ENCODE measurements at places on chromosomes 3 and 15. TPM values are rescaled to one million over a fixed set of nuclear protein-coding genes. Genes with fewer than 3 reads are reported as not detected.

Gene ACAN
- 0.20 TPM for total RNA-seq

Gene C3orf85
- not detected for total RNA-seq

Gene HRH1
- total RNA-seq = 5.6 TPM

Gene CELF6
- total RNA-seq = 2.1 TPM

Gene SAXO2
- 12.3 TPM for total RNA-seq

DNA sequence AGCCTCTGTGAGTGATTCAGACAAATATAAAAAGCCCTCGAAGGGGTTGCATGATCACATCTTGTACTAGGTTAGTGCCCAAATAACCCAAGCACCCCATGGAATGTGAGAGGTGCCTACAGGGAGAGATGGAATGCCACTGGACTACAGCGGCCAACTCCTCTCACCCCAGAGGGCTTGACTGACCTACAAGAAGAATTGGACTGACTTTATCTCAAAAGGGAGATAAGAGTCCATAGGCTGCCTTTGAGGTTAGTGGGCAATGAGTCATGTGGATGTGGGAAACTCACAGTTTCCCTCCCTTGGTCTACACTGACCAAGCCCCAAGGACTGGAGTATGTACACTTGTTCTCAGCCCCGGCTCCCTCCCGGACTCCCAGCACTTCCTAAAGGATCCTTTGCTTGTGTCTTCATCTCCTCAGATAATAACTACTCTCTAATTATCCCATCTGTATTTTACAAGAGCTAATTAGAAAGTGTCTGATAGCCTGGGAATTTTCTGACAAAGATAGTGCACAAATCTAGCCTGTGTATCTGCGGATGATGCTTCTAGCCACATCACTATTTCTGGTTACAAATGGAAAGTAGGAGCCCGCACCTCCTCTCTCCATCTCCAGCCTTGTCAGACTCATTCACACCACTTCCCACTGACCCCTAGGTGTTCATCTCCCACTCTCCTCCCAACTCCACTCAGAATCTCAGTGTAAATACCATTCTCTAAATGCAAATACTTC is 547.8 kb upstream of the TBL1XR1 start:
- no peak for DNase-seq

- no peak for DNase-seq
These were observed 32.9 kb downstream of the ZNF621 start for GRCh38 chr3:40557575-40558161.

GRCh38 chr3:41115069-41115468 is 84.2 kb upstream of the CTNNB1 start:
- DNase-seq = no peak

DNA sequence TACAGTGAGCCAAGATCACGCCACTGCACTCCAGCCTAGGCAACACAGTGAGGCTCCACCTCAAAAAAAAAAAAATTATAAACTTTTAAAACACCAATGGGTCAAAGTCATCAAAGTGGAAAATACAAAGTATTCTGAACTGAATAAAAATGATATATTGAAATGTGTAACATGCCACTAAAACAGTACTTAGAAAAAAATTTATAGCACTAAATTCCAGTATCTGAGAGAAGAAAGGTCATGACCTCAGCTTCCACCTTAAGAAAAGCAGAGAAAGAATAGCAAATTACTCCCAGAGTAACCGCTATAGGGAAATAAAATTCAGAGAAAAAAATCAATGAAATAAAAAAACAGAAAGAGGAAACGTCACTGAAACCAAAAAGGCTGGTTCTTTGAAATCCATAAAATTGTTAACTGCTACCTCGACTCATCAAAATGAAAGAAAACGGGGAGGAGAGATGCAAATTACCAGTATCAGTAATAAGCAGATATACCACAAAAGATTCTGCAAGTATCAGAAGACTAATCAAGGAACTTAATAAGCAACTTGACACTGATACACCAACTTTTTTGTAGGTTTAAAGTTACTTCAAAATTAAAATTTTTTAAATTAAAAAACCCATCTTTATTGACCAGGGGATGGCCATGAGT is 20.8 kb downstream of the ATP13A3 start:
- DNase-seq = no peak

DNA sequence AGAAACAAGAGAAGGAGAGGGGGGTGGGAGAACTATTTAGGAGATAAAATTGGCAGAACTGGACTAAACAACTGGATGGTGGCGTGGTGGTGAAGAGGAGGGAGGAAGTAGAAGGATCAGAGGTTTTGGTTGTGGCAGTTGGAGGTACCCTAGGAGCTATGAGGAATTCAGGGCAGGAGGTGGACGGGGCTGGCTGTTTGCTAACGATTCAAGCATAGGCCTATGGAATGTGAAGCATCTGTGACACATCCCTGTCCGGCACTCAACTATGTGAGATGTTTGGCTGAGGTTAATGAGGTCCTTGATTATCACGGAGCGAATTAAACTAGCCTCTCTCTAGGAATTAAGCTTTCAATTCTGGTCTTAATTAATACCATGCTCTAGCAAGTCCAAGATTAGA is 13.5 kb downstream of the TARS3 start:
- DNase-seq = no peak

- DNase-seq = no peak
These were observed 33.4 kb downstream of the FANCD2OS start for GRCh38 chr3:10074666-10075065.

DNA sequence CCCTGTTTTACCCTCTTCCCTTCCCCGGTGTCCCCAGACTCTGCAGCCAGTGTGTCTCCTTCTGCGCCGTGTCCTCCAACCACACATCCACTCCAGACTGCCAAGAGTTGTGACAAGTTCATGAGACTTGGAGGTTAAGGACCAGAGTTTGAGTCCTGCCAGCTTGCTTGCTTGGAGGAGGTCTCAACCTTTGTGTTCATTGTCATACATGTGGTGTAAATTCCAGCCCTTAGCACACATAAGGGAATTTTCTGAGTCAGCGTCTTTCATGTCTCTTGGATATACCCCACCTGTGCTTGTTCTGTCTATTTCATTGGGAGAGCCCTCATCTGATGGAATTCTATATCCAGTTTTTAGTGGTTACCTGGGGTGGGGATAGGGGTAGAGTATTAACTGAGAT is 13.3 kb downstream of the CORO2B start:
- no peak for DNase-seq
